Fibroblast of lung (primary cell): ENCODE measurements at places on chromosomes 7 and 10.

- peak; percentile 32 for DNase-seq
Observed at GRCh38 chr7:85103357-85103756, 83.5 kb downstream of the SEMA3D start.

DNA sequence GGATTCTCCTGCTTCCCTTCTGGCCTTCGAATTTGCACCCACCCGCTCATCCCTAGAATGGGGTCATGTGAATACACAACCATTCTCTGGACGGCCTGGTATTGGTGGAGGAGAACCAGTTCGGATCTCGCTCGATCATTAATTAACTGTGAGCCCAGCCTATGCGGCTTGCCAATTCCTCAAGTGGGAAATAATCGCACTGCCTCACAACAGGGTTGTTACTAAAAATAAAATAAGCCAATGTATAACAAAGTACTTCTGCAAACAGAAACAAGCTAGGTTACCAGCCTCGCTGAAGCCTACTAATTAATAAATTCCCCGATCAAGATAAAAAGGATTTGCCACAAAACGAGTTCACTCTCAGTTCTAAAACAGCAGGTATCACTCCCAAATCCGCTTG lies 16.2 kb downstream of the CTBP2 start:
- no peak for DNase-seq

GRCh38 chr7:26447116-26447515 lies 155.5 kb downstream of the SNX10 start:
- DNase-seq = no peak

DNA sequence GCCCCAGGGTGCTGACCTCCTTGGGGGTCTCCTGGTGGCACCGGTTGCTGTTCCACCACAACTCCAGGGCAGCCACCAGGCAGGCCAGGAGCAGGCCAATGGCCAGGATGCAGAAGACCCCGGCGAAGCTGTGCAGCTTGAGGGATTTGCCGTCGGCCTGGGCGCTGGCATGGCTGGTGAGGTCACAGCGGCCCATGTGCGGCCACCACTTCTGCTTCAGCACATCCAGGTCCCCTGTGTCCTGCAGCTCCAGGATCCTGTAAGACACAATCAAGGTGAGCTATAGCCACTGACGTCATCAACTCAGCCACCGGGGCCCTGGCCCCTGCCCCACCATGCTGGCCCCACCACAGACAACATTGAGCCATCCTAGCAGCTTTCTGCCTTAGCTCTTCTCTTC lies 753.2 kb downstream of the GRID1 start:
- no peak for DNase-seq

GRCh38 chr10:124530215-124530665 lies 68.6 kb downstream of the LHPP start:
- peak; percentile 67 for DNase-seq

GRCh38 chr7:128104108-128104742 lies 73.0 kb upstream of the LRRC4 start:
- DNase-seq = peak; percentile 18

DNA sequence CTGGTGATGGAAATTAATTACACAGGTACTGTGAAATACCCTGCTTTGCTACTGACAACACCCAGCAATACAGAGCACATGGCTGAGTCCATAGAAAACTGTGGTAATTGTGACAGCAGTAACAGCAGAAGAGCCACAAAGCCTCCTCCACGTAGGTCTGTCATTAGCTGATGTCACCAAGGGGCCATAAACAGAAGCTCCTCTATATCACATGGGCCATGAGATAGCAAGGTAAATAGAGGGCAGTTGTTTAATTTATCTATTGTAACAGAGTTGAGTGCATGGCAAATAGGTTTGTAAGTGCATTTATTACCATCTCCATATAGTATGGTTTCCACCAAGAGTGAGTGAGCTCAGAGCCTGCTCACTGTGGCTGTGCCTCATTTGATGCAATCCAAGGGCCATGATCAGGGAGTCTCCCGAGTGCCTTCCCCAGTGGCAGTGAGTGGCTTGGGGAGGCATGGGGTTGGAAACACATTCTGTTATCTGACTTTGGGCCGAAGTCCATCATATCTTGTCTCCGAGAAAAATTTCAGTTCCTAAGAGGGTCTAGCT lies 281.2 kb downstream of the SKAP2 start:
- DNase-seq = no peak

DNA sequence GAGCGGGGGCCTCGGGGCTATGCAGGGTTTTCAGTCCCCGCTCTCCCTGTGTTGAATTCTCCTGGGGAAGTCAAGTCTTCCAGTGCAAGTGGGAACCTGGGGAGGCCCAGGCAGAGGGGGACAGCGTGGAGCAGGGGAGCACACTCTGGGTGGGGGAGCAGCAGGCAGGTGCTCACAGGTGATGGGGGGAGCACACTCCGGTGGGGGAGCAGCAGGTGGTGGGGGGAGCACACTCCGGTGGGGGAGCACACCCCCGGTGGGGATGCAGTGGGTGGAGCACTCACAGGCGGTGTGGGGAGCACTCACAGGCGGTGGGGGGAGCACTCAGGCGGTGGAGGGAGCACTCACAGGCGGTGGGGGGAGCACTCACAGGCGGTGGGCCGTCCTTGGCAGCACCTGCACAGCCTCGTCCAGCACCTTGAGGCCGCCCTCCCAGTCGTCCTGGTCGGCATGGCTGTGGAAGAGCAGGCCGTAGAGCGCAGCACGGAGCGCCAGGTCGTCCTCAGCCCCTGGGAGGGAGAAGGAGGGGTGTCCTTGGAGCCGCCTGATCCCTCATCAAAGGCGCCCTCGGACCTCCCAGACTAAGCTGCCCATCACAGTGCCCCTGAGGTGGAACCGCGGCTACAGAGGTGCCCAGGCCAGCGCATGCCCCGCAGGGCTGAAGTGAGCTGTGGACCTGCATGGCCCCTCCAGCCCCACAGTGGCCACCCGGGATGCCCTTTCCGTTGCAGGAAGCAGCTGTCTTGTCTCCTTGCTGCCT lies 56.7 kb downstream of the CFAP46 start:
- DNase-seq = no peak

GRCh38 chr7:50822706-50823105 lies 40.0 kb upstream of the GRB10 start:
- no peak for DNase-seq
